ENCODE measurements at places on chromosomes 4 and X.

GRCh38 chr4:26151615-26152014 is 169.2 kb upstream of the RBPJ start:
- no peak for DNase-seq

DNA sequence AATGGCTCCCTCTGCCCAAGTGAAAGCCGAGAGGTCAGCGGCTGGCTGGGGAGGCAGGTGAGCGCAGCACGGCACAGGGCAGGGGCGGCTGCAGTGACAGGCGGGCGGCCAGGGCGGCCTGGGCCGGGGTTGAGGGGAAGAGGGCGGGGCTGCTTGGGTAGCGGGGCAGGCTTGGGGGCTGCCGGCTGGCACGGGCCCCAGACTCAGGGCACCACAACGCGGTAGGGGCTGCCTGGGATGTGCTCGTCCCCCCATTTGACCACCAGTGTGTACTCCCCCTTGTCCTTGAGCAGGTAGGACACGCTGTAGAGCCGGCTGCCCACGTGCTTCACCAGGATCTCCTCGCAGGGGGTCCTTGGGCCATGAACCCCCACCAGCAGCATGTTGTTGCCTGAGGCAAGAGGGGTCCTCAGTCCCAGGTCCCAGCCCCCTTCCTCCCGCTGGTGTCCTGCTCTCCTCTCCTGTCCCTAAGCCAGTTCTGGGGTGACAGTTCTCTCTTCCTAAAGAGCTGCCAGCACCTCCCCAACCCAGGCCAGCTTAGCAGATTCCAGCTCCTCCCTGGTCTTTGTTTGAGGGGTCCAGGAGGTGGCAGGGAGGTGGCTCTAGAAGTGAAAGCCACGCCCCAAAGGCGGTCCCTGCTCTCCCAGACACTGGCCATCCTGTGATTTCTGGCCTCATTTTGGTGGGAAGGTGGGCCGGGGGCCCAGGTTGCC is 25.6 kb downstream of the FLNA start:
- DNase-seq = no peak

GRCh38 chrX:22760513-22761057 is 239.2 kb upstream of the DDX53 start:
- DNase-seq = no peak

DNA sequence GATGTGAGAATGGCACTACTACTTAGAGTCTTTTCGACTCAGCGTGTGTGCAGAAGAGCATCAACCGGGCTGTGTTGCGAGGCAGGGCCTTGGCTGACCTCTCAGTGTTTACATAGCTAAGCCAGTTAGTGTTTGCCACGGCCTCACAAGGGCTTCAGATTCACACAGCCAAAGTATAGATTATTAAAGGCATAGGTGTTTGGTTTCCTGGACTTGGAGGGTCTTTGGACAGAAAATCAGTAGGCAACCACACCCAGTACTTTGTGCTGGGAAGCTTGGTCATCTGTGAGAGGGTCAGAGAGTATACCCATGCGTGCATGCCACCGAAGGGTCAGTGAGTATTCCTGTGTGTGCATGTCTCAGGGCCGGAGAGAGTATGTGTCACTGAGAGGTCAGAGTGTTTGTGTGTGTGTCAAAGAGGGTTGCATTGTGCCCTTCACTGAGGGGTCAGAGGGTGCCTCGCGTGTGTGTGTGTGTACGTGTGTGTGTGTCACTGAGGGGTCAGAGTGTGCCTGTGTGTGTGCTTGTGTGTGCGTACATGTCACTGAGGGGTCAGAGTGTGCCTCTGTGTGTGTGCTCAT is 69.7 kb upstream of the MSANTD1 start:
- no peak for DNase-seq

- DNase-seq = no peak
Observed at GRCh38 chr4:77432717-77433417, 172.8 kb upstream of the CXCL13 start.

DNA sequence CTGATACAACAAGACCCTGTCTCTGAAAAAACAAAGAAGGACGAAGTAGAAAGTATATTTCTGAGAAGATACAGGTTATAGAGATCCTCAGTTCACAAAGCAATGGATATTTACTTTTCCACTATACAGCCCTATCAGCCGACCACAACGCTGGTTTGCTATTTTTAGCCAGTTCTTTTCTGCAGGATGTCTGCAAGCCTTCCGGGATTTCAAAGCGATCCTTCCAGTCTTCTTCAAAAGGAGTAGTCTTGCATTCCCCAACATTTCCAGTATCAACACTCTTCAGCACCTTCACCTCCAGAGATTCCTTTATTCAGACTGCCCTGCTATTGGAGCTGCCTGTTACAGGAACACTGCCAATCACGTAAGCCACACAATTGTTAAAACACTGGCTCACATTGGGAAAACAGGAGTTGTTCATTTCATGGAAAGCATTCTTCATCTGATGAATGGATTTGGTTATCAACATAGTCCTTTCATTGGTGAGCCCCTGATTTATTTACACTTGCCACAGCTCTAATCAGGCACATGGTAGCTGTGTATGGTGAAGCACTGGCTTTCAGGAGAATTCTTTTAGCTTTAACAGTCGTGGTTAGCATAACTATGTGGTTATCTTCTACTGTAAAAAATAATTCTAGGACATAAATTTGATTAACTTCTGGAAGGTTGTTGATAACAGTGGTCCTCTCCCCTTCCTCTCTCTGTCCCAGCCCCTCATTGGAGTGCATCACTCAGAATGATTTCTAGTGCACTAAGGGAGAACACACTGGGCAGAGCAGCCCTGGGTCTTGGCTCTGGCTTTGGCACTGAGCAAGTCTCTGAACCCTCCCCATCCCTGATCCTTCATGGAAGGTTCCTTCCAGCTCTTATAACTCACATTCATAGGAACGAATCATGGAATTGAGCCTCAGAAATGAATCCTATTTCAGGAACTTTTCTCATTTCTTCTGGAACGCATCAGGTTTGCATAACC is 109.9 kb upstream of the SORBS2 start:
- DNase-seq = no peak

DNA sequence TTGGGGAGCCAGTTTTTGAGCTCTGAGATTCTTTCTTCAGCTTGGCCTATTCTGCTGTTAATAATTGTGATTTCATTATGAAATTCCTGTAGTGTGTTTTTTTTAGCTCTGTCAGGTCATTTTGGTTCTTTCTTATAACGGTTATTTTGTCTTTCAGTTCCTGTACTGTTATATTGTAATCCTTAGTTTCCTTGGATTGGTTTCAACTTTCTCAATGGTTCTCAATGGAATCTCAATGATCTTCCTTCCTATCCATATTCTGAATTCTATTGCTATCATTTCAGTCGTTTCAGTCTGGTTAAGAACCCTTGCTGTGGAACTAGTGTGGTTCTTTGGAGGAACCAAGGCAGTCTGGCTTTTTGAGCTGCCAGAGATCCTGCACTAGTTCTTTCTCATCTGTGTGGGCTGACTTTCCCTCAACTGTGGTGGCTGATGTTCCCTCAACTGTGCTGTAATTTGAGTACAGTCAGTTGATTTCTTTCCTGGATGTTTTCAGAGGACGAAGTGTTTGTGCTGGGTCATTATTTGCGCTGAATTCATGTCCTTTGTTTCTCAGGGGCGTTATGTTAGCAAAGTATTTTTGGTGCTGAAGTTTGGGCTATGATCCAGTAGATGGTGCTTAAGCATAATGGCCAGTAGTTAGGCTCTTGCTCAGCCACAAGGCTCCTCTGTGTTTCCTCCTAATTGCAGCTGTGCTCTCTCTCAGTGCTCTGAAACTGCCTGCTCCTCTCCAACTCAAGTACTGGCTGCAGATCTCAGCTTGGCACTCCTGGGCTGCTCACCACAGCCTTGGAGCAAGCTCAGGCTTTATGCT is 27.5 kb downstream of the ENPEP start:
- no peak for DNase-seq

GRCh38 chr4:74738464-74739143 is 55.7 kb downstream of the BTC start:
- no peak for DNase-seq

DNA sequence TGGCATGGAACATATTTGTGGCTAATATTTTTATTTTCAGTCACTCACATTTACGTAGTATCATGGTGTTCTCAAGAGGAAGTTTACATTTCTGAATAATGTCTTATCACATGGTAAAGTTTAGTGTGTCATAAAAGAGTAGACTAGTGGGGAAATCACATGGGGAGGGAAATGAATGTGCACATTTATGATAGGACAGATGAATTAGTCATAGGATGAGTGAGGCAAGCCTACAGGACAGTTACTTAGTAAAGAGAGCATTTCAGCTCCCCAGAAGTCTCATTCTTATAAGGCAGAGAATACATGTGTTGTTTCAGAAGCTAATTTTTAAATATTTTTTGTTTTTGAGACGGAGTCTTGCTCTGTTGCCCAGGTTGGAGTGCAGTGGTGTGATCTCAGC is 6.2 kb downstream of the GK start:
- no peak for DNase-seq

DNA sequence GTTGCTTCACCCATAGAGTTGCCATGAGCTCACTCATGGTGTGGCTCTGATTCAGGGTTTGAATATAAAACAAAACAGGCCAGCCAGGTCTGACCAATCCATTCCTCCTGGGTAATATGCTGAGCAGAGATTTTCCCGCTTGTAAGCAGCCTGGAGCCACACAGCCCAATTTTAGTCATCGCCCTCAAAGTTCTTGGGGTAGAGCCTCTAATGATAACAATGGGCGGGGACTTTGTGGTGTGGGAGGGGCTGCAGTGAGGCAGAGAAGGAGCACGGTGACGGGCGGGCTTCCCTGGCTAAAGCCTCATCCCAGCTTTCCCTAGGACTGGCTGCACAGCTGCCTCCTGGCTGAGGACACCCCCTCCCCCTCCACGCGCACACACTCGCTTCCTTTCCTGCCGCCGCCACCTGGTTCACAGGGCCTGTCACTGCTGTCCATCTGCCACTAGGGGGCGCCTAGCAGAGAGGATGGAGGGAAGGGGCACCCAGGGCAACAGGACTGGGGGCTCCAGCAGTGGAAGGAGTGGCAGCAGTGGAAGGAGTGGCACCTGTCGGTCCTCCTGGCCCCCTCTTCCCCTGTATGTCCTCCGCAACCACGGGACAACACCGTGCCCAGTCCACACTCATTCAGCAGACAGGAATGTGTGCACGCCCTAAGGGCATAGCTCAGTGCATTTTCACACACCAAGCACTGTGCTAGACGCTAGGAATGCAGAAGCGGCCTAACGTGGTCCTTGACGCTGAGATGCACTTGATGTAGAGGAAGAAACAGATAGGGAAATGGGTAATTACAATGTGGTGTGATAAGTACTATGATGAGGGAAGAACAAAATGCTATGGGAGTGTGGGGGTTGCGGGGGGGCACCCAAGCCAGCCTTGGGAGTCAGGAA is 26.8 kb downstream of the PRPS1 start:
- DNase-seq = no peak

GRCh38 chrX:10110316-10110935 is 46.3 kb upstream of the CLCN4 start:
- DNase-seq = no peak

DNA sequence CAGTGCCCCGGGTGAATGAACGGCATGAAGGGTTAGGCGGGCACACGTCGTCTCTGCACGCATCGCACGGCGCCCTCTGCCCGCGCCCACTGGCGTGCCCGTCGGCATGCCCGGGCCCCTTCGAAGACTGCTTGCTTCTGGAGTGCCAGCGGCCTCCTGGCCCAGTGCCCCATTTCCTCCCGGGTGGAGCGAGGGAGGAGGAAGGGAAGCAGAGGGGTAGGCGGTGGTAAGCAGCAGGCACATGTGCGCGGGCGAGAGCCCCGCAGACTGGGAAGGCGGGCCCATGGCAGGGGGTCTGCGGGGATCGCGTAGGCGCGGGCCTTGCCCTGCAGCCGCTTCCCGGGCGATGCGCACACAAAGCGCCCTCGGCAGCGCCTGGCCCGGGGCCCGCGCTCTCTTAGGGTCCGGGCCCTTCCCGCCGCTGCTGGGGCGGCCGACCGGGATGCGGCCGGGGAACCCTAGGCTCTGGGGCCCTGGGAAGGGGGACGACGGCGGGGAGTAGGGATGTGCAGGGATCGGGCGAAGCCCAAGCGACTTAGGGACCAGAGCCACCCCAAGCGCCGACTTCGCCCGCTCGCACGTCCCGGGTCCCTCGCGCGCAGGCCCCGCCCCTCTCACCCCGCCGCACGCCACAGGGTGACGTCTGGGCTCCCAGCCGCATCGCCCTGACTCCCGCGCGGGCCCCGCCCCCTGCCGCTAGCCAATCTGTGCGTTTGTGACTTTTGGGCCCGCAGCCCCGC is 866 bp upstream of the EMD start:
- DNase-seq = no peak

DNA sequence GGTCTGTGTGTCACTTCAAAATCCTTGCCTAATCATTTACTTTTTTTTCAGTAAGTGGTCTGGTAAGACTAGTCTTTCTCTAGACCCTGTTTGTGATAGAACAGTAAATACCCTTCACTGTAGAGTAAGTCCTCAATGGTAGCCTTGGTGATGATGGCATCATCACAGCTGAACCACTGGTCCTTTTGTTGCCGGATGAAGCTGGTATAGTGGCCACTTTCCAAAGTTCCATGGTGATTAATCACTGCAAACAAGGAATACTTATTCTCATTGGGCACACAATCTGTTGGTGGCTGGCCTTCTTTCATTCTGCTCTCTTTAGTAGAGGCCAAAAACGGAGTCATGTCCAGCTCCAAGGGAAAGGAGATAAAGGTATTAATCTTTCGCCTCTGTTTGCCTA is 2.9 kb downstream of the USP51 start:
- DNase-seq = no peak

DNA sequence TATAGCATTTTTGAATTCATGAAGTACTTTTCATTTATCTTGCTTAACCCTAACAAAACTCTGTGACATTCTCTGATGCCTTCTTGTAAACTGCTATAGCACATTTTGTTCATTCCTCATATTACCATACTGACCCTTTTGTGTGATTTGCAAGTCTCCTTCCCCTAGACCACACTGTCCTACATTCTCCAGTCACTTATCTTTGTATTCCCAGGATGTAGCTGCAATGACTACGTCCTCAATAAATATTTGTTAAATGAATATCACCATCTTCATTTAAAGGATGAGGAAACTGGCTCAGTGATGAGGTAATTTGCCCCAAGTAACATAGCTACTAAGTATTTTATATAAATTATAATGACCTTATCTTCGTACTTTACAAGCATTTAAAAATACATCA is 11.9 kb downstream of the HUWE1 start:
- DNase-seq = no peak

DNA sequence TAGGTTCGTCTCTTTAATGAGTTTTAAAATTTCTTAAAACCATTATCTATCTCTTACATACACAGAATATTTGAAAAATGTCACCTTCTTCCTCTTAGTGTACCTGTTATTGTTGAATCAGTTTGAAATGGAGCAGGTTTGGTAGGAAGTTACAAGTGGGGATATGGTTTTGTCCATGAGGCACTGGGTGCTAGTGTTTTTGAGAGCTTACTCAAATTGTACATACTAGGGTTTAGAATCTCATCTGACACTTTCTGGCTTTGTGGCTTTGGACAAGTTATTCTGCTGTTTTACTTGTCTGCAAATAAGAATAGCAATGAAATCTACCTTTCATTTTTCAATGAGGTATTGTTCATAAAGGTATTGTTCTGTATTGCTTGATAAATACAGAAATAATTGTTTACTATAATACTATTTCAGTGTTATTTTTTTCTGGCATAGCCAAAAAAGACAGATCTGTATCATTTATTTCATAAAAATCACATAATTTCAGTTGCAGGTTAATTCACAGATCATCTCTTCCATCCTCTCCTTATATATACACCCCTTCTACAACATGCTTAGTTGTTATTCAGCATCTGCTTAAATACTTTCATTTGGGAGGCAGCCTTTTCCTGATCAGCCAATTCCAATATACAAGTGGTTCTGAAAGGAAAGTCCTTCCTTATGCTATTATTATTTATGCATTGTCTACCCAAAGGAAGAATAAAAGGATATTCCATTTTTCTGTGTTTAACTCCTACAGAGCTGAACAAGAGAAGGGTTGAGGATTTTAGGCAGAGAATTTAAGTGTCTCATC is 13.3 kb downstream of the NCAPG start:
- no peak for DNase-seq

- no peak for DNase-seq
Observed at GRCh38 chr4:25551605-25552004, 104.0 kb upstream of the SLC34A2 start.
